ENCODE measurements at places on chromosomes 1 and 21.

GRCh38 chr1:11482198-11482597 is 3.2 kb downstream of the DISP3 start:
- DNase-seq, result no peak

GRCh38 chr1:10835822-10836421 is 39.5 kb upstream of the CASZ1 start:
- peak; percentile 10 for DNase-seq

DNA sequence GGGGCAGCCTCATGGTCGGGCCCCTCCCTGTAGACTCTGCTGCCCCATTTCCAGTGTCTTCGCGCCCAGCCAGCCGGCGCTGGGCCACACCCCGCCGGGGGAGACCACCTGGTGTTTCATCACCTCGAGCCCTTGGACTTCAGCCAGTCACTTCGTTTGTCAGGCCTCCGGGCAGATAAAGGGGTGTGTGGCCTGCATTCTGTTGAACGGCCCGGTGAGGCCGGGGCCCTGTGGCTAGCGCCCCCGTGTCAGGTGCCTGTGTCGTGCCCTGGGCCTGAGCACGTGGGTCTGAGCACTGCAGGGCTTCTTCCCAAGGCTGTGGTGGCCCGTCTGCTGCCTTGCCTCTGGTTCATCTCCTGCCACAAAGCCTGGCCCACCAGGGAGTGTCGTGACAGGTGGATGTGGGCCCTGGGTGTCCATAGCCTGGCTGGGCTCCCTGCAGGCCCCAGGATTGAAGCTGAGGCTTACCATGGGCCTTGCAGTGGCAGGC is 65.2 kb upstream of the DIP2A start:
- no peak for DNase-seq

GRCh38 chr1:231630558-231631205 is 4.1 kb downstream of the DISC1 start:
- no peak for DNase-seq

- no peak for DNase-seq
These were observed 1.7 kb upstream of the PBX1 start for GRCh38 chr1:164557270-164557669.

DNA sequence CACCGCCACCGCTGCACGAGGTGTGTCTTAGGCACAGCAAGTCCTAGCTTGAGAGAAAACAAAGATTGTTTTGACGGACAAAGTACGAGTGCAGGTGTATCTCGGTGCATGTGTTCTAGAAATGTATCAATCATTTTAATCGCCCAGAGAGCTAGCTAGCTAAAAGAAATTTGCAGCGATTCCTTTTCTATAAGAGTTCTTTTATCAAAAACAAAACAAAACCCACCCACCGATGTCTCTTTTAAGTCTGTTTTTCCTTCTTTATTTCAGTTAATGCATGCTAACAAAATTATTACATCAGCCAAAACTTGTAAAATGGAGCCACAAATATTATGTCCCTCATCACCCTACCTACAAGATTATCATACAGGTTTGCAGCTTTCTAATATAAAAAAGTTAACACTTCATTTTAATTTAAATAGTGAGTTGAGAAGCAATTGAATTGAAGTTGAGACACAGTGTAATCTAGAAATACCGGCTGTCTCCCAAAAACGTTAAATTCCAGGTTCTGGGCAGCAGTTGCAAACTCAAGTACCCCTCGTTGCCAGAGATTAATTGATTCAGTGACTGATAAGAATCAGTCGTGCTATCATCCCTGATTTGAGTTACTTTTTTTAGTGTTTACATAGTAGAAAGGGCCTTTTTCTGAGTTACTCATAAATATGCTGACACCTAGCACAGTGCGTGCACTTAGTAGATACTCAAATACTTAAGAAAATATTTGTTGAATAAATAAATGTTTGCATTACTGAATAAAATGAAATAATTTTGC is 1.5 kb upstream of the SYDE2 start:
- no peak for DNase-seq

DNA sequence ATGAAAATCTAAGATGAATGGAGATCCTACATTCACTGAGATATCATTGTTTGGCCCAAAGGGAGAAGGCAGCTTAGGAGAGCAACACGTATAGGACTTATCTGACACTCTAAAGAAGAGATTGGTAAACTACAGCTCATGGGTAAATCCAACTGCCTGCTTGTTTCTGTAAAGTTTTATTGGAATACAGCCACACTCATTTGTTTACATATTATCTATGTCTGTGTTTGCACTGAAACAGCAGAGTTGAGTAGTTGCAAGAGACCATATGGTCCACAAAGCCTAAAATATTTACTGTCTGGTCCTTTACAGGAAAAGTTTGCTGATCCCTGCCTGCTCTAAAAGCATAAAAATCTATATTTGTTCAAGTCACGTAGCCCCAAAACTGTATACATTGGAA is 14.3 kb upstream of the LRRC53 start:
- DNase-seq, result no peak

DNA sequence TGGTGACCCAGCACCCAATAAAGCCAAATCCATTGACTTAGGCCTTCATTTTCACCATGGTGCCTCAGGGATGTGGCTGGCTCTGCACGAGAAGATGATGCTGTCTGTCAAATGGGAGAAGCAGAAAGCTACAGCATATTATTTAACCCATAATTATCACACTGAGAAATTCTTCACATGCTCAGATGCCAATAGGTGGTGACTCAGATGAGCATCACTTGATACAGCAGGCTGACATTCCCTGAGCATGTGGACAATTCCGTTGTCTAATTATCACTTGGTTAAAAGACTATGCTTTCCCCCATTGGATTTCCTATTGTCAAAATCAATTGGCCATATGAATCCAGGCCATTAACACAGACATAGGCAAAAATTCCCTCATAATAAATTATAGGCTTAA is 44.0 kb upstream of the HSD3B1 start:
- no peak for DNase-seq

- no peak for DNase-seq
These were observed 9.8 kb downstream of the FBLIM1 start for GRCh38 chr1:15768388-15768787.

DNA sequence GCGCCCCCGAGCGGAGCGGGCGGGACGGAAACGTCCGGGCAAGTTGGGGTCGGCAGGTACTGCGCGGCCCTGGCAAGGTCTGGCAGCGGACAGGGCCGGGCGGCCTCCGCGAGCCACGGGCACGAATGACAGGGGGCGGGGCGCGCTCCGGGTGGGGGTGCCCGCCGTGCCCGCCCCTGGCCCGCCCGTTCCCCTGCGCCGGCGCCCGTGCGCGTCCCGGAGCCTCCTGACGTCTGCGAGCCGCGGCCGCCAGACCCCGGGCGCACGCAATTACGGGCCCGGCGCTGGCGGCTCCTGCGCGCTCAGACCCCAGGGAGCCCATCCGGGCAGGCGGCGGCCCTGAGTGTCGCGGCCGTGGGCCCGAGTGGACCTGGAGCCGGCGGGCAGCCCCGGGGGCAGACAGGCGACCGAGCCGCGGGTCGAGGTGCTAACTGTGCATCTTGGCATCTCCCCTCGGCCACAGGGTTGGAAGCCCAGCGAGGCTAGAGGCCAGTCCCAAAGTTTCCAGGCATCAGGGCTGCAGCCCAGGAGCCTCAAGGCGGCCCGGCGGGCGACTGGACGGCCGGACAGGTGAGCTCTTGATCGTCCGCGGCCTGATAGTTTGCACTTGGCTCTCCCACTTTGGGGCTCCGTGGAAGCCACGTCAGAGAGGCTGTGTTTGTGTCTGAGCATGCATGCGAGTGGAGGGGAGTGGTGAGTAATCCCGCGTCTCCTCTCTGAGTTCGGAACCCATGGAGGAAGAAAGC is 918 bp downstream of the MIB2 start:
- DNase-seq, result peak; percentile 54

- no peak for DNase-seq
These were observed 178.0 kb downstream of the ZC3H11B start for GRCh38 chr1:219434923-219435297.

DNA sequence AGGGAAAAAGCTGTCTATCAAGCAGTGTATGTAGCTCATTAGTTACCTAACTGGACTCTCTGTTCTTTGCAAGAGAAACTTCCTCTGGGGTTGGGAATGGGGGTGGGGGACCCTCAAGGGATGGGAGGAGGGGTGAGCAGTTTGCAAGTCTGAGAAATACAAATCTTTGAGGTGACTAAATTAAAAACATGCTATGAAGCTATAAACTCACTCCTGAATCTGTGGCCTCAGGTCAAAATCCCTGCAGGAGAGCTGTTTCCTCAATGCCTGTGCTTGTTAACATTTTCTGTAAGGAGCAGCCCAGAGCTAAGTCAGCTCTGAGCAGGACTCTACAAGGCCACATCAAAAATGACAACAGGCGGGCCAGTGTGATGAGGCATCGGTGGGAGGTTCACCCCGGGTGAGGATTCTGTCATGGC is 32.8 kb upstream of the PTPRC start:
- DNase-seq, result no peak

DNA sequence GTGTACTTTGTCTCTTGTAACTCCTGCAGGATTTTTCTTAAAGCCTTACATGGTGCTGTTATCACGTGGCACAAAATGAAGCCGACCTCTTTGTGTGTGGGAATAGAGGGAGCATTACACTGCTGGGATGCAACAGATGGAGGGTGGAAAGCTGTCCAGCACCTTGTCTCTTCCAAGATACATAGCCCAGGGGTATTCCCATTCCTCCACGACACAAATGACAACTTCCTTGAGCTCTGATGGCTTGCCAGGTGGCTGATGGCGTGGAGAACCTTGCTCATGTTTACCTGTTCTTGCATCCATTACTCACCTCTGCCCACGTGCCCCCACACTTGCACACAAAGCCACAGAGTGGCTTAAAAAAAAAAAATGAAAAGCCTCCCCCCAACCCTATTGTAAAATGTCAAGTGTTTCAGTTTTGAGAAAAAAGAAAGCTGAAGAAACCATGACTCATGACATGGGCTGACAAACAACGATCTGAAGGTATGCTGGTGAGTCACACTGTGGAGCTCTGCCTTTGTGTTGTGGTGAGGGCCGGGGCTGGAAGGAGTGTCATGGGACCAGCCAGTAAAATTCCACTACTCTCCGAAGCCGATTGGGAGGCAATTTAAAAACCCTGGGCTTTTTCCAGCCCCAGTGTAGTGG is 32.0 kb upstream of the ATP5PO start:
- peak; percentile 81 for DNase-seq

- no peak for DNase-seq
These were observed 5.4 kb upstream of the TOE1 start for GRCh38 chr1:45334308-45335245.

DNA sequence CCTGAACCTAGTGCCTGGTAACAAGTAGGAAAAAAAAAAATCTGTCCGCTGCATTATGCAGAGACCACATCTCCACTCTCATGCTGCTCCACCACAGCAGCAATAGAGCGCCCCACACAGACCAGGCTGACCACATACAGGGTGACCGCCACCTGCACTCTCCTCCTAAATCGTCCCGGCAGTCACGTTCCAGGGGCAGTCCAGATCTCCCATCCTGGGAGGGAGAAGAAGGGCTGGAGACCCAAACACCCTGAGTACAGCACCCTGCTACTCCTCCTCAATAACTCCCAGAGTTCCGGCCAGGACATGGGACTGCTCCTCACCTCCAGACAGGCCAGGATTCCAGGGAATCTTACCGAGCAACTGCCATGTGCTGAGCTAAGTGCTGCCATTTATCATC is 15.3 kb downstream of the URB1 start:
- DNase-seq, result no peak

DNA sequence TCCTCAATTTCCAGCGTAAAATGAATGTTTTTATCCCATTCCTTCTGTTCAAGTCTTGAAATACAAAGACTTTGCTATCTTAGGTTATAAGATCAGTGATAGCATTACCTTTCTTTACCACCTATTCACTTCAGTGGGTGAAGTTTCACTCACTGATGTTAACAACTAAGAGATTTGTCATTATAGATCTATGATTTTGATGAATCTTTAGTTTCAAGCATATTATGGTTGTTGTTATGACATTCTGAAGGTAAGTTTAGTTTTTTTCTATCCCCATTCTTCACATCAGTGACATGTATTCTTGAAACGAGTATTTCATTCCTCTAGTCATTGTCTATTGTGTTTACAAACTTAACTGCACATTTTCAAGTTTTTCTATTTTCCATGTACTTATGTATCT is 182.5 kb downstream of the ATP6V1G3 start:
- DNase-seq, result no peak

DNA sequence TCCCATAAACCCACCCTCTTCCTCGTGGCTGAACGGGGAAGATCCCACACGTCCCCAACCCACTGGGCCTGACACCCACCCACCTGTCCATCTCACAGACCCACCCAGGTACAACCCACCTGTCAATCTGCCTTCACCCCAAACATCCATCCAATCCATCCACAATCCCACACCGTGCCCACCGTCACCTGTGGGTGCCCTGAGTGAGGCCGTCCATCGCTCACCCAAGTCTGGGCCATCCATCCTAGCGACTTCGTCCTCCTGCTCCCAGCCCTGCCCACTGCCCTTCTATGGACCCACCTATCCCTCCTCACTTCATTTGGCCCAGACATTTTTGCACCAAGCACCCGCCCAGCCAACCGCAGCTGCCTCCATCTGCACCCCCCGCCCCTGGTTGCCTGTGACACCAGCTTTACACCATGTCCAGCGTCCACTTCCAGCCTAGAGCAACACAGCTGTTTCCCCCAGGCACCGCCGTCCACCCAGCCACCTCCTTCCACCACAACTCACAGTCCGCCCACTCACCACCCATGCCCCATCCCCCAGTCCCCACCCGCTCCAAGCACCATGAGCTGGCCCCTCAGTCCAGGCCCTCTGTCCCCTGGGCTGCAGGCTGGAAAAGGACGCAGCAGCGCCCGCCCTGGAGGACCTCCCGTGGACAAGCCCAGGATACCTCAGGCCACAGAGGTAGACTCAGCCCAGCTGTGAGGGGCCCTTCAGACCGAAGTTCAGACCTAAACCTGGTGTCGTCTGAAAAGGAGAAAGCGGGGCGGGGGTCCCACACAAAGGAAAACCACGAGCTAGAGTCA is 7.7 kb downstream of the TTLL10 start:
- no peak for DNase-seq

GRCh38 chr1:224357626-224358124 is 996 bp downstream of the CNIH4 start:
- DNase-seq, result no peak

DNA sequence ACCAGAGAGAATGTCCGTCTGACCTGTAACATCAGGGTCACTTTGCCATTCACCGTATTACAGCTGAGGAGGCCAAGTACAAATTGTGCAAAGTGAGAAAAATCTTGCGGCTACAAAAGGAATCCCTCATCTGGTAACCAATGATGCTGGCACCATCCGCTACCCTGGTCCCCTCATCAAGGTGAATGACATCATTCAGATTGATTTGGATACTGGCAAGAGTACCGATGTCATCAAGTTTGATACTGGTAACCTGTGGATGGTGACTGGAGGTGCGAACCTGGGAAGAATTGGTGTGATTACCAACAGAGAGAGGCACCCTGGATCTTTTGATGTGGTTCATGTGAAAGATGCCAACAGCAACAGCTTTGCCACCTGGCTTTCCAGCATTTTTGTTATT is 18.3 kb upstream of the MUL1 start:
- no peak for DNase-seq

DNA sequence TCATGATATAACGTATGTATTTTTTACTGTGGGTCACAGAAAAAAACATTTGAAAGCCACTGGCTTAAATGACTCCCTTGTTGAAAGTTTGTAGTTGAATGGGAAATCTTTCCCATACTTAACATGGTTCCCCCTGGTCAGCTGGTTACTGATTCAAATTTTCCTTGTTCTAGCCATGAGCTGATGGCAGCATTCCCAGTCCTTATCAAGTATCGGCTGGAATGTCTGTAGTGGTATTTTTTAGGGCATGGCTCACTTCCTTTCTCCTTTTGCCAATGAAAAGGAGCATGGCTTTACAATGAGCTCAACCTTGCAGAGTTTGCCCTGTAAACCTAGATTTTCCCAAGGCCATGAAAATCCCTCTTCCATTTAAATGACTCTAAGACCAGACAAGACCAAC is 55.7 kb downstream of the GIPC2 start:
- no peak for DNase-seq

GRCh38 chr1:232769733-232770132 is 35.5 kb upstream of the MAP10 start:
- DNase-seq, result no peak
